Activated T-helper 2 cell treated with anti-CD3 and anti-CD28 coated beads, Interferon-gamma antibody, Interleukin-2, Interleukin-4, amounts not matched to agents 10 μg/mL and 5 μg/mL and 100 μg/mL, durations not matched to agents 14 hours and 24 hours and 36 hours (primary cell): ENCODE measurements at places on chromosomes 1 and 21. TPM values are rescaled to one million over a fixed set of nuclear protein-coding genes. Genes with fewer than 3 reads are reported as not detected.
A peak's percentile ranks its signal among the peaks of the same experiment; 100 is the strongest.

GRCh38 chr21:27369234-27369633 lies 402.3 kb upstream of the ADAMTS5 start:
- no peak for DNase-seq
- no peaks in the 10 kb centered on the region for H3K4me1 ChIP-seq
- no peaks in the 10 kb centered on the region for H3K36me3 ChIP-seq
- H3K4me3 ChIP-seq = no peak overlapping the region
- no peak overlapping the region for H3K27ac ChIP-seq
- H3K27me3 ChIP-seq = no peaks in the 10 kb centered on the region

The FCER1G gene
- 0.60 and 0.71 TPM in 2 replicates for total RNA-seq

- peaks cover 3% of the 10 kb centered on the region for H3K4me1 ChIP-seq
- no peak overlapping the region for H3K27ac ChIP-seq
- H3K36me3 ChIP-seq = no peaks in the 10 kb centered on the region
- no peak overlapping the region for H3K4me3 ChIP-seq
- DNase-seq = no peak
Measured at GRCh38 chr1:93442008-93442666, 5.8 kb upstream of the FNBP1L start.

The OLIG2 gene
- total RNA-seq = not detected in 2 replicates

The NR1I3 gene
- total RNA-seq = not detected in 2 replicates

DNA sequence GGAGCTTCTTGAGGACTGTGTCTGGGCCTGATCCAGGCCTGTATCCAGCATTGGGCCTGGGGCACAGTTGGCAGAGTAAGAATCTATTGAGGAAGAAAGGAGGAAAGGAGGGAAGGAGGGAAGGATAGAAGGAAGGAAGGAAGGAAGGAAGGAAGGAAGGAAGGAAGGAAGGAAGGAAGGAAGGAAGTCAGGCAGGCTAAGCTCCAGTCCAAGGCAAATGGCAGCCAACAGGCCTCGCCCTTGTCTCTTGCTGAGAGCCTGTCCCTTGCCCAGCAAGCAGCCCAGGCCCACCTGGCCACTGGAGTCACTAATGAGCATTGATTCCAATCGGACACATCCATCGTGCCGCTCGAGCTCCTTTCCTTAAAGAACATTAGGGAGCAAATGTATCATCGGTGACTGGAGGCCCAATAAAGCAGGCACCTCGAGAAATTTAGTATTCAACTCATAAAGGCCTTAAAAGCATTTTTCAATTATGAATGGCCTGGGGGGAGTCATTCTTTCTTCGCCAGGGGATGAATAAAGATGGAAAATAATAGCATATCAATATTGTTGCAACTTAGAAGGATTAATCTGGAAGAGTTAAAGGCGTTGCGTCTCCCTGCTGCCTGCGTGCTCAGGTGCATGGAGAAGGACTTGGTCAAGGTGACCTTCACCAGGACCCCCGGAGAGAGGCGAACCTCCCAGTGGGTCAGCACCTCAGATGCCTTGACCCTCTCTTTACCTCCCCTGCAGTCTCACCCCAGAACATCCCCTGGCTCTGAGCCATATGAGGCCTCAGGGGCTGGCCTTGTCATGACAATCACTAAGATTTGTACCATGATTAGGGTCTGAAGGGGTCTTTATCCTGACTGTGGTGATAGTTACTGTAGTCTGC lies 144.5 kb upstream of the RUNX3 start:
- H3K36me3 ChIP-seq = no peaks in the 10 kb centered on the region
- no peak overlapping the region for H3K4me3 ChIP-seq

The SH3D21 gene
- total RNA-seq = 19.0 and 20.4 TPM in 2 replicates

- peaks cover 8% of the 10 kb centered on the region for H3K4me1 ChIP-seq
- H3K36me3 ChIP-seq = peaks cover 27% of the 10 kb centered on the region
- H3K27ac ChIP-seq = no peak overlapping the region
- DNase-seq = peak; percentile 37
Measured at GRCh38 chr1:154546264-154547063, 12.0 kb downstream of the UBE2Q1 start.

GRCh38 chr1:54091666-54092065 lies 38.3 kb downstream of the TCEANC2 start:
- H3K4me1 ChIP-seq = no peaks in the 10 kb centered on the region
- H3K27me3 ChIP-seq = no peaks in the 10 kb centered on the region

The ADPRS gene
- 33.6 and 35.3 TPM in 2 replicates for total RNA-seq

DNA sequence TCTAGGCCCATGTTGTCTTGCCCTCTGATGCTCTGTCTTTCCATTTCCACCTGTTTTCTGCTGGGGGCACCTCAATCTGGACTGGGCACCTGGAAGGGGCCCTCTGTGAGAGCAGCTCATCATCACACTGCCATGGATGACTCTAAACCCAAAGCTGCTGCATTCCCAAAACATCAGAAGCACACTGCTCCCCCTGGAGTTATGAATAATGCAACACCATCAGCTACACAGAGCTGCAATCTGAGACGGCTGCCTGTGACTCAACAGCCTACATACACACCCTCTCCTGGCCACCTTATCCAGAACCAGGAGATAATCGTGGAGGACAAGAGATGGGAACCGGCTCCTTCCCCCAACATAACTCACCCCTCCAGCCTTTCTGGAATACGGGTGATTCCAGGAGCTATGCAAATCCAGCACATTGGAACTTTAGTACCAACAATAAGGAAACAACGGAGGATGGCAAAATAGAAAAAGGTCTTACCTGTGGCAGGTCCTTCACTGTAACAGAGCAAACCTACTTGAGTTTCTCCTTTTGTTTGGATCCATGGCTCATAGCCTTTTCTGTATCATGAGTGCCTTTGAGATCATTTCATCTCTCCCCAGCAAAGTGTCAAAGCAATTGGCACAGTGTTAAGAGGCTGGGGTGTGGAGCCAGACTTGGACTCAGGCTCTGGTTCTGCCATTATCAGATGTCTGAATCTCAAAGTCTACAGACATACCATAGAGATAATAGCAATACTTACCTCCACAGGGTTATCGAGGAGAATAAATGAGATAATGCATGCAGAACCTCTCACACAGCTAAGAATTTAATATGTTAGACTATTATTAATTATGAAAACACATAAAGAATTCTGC lies 29.3 kb downstream of the AK2 start:
- no peak overlapping the region for H3K4me3 ChIP-seq
- peaks cover 81% of the 10 kb centered on the region for H3K36me3 ChIP-seq
- H3K27ac ChIP-seq = no peak overlapping the region

DNA sequence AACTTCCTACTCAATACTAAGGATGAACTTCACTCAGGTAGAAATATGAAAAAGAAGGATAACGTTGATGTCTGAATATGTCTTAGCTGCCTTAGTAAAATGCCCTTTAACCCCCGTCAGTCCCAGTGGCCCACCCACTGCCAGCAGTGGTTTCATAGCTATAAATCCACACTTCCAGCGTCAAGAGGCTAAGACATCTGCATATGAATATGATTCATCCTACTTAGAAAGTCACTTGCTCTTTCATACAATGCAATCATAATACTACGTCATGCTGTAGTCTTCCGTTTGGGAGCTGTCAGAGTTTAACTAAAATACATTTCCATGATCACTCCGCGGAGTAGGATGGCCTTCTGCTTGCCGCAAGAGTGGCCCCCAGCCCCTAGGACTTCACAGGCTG lies 247.3 kb downstream of the SDCCAG8 start:
- DNase-seq = no peak
- no peak overlapping the region for H3K4me3 ChIP-seq
- peaks cover 11% of the 10 kb centered on the region for H3K36me3 ChIP-seq

GRCh38 chr1:211908453-211908852 lies 77.9 kb upstream of the LPGAT1 start:
- H3K36me3 ChIP-seq = no peaks in the 10 kb centered on the region
- no peak overlapping the region for H3K27ac ChIP-seq
- H3K4me1 ChIP-seq = no peaks in the 10 kb centered on the region
- H3K27me3 ChIP-seq = peaks cover 21% of the 10 kb centered on the region
- DNase-seq = no peak

- H3K4me3 ChIP-seq = no peak overlapping the region
- no peak for DNase-seq
- peaks cover 35% of the 10 kb centered on the region for H3K27me3 ChIP-seq
- H3K36me3 ChIP-seq = no peaks in the 10 kb centered on the region
- peaks cover 20% of the 10 kb centered on the region for H3K4me1 ChIP-seq
Measured at GRCh38 chr1:186611156-186611555, 69.1 kb downstream of the PTGS2 start.

The PKP1 gene
- total RNA-seq = not detected in 2 replicates

GRCh38 chr1:64955097-64956009 lies 11.0 kb downstream of the JAK1 start:
- H3K36me3 ChIP-seq = peaks cover under 1% of the 10 kb centered on the region
- no peaks in the 10 kb centered on the region for H3K27me3 ChIP-seq
- no peak overlapping the region for H3K27ac ChIP-seq

DNA sequence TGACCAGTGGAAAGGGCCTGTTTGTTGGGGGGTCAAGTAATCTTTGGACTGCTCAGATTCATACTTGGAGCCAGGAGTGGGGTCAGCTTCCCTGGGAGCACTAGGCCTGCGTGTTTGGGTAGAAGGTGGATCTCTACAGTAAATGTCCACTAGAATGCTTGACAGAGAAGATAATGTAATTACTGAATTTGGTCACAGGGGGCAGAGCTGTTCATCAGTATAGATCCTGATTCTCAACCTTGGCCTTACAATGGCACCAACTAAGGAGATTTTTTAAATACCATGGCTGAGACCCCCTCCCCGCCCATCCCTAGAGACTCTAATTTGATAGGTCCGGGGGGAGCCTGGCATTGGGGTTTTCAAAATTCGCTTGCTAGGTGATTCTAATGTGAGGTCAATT lies 217.5 kb upstream of the PLXNA2 start:
- H3K36me3 ChIP-seq = no peaks in the 10 kb centered on the region
- H3K27ac ChIP-seq = no peak overlapping the region
- H3K27me3 ChIP-seq = no peaks in the 10 kb centered on the region
- no peak for DNase-seq

The POGK gene
- total RNA-seq = 46.6 and 49.7 TPM in 2 replicates
